ENCODE measurements at places on chromosomes 13 and 19.

DNA sequence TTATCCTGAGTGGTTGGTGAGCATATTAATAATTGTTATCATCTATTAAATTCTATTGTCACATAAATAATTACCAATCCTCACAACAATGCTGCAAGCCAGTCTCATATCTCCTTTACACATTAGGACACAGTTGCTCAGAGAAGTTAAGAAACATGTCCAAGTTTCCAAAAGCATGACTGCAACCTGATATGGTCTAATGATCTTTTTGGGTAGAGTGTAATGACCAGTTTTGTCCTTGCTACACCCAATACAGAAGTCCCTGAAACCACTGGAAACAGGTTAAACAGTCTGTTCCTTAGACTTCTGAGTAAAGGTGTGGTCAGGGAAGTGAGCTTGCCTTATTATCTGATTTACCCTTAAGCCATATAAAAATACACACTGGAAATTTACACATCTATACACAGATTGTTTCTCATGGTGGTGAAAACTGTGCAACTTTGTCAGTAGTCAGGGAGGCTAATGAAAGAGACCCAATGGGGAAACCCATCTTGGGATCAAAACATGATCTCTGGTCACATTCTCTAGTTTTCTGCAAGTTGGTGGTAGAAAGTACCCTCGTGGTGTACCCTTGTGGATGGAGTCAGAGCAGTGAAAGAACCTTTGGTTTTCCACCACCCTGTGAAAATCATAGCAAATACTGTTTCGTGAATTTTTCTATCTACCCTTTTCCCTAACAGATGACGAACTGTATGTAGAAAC lies 146.0 kb upstream of the KLF12 start:
- DNase-seq: no peak

- no peak for DNase-seq
These were observed 616 bp downstream of the CDX2 start for GRCh38 chr13:27968316-27969081.

DNA sequence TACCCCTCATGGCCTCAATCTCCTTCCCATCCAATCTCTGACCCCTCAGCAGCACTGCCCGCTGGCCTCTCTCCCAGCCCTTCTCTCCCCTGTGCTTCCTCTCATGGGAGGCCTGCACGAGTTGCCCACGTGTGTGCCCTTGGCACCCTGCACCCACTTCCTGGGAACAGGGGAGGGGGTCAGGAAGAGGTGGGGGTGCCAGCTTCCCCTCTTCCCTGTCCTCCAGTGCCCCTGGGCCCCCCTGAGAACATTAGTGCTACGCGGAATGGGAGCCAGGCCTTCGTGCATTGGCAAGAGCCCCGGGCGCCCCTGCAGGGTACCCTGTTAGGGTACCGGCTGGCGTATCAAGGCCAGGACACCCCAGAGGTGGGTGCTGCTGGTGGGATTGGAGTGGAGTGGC lies 19.2 kb downstream of the AXL start:
- DNase-seq: no peak

DNA sequence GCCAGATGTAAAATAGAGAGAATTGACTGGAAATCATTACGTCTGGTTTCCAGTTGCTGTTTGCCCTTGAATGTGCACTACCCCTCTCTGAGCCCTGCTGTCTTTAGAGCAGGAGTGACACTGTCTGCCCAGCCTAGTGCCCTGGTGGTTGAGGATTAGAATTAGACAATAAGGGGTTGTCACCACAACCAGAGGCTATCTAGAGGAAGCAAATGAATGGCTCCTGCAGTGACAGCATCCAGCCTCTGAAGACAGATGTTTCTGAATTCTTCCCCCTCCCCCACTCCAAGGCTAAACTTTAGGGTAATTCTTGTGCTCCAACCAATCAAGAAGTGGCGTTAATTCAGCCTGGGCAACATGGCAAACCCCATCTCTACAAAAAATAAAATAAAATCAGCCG lies 2.0 kb downstream of the RAB8A start:
- DNase-seq: no peak

DNA sequence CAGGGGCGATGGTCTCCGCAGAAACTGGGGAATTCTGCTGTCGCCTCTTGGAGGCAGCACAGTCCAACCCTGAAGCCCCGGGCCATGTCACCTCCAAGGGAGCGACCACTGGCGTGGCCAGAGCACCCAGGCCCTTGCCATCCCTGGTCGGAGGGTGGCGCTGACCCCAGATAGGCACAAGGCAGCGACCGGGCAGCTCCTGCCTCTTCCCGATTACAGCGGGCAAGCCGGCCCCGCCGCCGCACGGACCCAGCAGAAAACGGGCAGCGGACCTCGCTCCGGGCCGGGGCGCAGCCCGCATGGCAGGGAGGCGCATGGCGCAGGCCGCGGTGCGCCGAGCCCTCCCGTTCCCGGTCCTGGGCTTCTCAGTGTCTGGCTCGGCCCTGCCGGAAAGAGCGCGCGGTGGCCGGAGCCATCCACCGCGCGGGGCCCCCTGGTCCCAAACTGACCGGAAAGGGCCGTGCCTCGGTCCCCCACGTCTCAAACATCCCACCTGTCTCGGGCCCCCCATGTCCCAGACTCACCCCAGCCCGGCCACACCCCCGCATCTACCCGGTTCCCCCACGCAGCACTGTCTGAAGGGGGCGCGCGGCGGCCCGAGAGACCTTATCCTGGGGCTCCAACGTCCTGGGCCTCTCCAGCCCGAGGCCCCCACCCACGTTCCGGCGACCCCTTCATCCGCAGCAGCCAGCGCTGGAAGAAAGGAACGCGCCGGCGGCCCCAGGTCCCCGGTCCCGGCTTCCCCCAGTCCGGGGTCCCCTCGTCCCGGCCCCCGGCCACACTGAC lies 727 bp downstream of the CERS1 start:
- peak; percentile 77 for DNase-seq

- DNase-seq: no peak
These were observed 354.6 kb downstream of the RBM26 start for GRCh38 chr13:79051472-79051871.

GRCh38 chr13:59197397-59197796 lies 966.3 kb downstream of the DIAPH3 start:
- no peak for DNase-seq

- no peak for DNase-seq
These were observed 747.8 kb downstream of the EFNB2 start for GRCh38 chr13:105787632-105788031.

DNA sequence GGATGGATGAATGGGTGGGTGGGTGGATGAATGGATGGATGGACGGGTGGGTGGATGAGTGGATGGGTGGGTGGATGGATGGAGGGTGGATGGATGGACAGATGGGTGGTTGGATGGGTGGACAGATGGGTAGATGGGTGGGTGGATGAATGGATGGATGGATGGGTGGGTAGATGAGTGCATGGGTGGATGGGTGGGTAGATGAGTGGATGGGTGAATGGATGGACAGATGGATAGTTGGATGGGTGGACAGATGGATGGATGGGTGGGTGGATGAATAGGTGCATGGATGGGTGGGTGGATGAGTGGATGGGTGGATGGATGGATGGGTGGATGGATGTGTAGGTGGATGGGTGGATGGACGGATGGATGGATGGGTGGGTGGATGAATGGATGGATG lies 17.8 kb downstream of the SHC2 start:
- no peak for DNase-seq

DNA sequence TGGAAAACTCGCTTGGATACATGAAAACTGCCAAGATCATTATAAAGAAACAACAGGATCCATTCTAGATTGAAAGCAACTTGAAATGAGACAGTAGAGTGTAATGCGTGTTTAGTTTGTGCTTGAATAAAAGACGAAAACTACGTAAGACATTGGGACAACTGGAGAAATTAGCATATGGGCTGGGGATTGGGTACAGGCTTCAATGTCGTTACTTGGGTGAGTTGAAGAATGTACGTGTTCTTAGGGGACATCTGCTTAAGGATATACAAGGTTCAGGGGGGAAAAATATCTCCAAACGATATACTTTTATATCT lies 471 bp upstream of the ERVK3-1 start:
- no peak for DNase-seq

- DNase-seq: peak; percentile 90
These were observed 2.1 kb downstream of the PNMA8C start for GRCh38 chr19:46426506-46427162.

GRCh38 chr13:36915896-36916640 lies 4.0 kb downstream of the SMAD9 start:
- DNase-seq: no peak

- no peak for DNase-seq
These were observed 5.4 kb upstream of the IGSF23 start for GRCh38 chr19:44607917-44608316.

DNA sequence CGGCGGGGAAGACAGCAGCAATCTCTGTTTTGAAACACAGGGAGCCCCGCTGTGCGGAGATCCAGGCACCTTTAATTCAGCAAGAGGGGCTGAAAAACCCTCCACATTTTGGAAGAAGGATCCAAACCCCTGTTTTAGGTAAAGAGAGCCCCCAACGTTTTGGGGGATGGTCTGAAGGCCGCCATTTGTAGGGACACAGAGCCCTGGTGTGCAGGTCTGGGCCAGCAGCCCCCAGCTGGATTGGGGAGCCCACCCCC lies 3.5 kb upstream of the HOOK2 start:
- no peak for DNase-seq

- no peak for DNase-seq
These were observed 72.1 kb downstream of the KLF12 start for GRCh38 chr13:74061926-74062595.

DNA sequence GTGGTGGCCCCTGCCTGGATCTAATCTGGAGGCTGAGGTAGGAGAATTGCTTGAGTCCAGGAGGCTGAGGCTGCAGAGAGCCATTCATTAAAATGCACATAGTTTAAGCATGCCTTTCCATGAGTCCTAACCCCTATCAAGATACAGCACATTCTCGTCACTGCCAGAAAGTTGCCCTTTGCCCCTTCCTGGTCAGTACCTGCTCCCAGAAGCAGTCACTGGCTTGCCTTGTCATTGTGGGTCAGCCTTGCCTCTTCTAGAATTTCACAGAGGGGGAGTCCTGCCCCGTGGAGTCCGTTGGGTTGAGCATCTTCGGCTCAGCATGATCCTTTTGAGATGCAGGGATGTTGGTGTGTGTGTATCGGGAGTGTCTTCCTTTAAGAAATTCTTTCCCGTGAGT lies 10.8 kb downstream of the BICRA start:
- DNase-seq: no peak

DNA sequence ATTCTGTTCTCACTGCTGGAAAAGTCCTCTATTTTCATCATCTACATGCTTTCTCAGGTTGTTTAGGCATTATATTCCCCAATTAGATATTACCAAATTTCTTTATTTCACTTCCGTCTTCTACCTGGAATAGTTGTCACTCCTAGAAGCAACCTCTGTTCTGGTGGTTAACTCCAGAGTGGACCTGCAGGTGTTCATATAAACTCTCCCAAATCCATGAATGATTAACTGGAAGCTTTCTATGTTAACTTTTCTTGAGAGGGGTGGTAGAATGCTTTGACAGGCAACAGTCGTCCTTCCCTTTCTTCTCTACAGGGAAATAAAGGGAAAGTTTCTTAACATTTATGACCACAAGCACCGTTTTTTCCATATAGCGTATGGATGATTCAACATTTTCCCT lies 48.4 kb upstream of the UFM1 start:
- DNase-seq: no peak

GRCh38 chr19:8515317-8515716 lies 1.4 kb upstream of the ZNF414 start:
- no peak for DNase-seq

DNA sequence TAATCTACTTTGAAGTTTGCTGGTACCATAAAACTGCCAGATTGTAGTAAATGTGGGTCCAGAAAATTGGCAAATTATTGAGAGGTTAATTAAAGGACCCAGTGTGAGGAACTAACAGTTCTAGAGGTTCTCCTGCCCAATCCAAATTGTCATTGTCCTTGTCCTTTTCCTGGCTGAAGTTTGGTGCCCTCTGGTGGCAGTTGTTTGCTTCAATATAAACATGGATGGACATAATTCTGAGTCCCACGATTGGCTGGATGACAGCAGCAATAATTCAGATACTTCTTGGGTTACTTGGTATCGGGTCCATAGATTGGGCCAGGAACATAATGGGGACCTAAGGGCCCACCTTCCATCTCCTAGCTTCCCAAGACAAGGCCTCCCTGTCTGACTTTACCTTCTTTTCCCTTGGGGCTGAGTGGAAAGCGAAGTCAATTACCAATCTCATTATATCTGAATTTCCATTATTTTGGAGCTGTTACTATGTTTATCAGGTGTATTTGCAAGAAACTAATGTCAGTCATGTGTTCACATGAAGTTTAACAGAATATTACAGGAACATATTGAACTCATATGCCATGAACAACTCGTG lies 33.8 kb upstream of the GARRE1 start:
- peak; percentile 66 for DNase-seq

- no peak for DNase-seq
These were observed 413.0 kb downstream of the TSHZ3 start for GRCh38 chr19:30936276-30936675.

DNA sequence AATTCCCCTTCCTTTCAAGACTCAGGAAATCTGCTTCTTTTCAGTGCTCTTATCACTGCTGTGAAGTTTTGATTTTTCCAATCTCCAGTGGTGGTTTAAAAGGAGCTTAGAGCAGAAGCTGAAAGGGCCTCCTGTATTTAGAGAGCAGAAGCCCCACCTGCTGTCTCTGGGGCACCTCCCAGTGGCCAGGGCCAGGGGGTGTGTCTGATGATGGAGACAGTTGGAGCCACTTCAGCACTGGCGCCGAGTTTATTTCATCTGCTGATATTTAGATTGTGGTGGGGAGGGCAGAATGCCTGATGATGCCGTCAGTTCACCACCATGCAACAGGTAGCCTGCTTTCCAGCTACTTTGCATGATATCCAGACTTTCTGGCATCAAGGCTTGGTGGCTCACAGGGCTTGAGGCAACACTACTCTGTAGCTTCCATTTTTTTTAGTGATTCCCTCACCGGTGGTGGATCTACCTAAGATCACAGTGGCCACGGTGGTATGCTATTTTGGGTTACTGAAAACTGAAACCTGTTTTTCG lies 371.9 kb downstream of the KCNRG start:
- no peak for DNase-seq

GRCh38 chr13:98326291-98326690 lies 149.2 kb upstream of the RNF113B start:
- no peak for DNase-seq

DNA sequence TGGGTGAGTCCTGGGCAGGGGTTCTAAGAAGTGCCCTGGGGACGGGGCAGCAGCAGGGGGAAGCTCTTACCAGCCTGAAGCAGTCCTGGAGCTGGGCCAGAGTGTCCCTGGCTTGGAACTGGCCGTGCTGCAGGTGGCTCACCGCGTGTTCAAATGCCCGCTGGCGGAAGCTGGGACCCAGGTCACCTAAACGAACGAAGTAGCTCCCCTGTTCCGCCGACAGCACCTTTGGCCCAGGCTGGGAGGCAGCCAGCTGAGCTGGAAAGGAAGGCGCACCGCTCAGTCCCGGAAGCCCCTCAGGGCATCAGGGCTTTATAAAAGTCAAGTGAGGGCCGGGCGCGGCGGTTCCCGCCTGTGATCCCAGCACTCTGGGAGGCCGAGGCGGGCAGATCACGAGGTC lies 9.6 kb downstream of the PLIN4 start:
- no peak for DNase-seq

- no peak for DNase-seq
These were observed 527.1 kb downstream of the FGF9 start for GRCh38 chr13:22198001-22198400.

GRCh38 chr19:4232614-4233281 lies 3.4 kb downstream of the EBI3 start:
- no peak for DNase-seq

Data from endothelial cell (in vitro differentiated cells).